ENCODE measurements at places on chromosomes 13 and 19.

DNA sequence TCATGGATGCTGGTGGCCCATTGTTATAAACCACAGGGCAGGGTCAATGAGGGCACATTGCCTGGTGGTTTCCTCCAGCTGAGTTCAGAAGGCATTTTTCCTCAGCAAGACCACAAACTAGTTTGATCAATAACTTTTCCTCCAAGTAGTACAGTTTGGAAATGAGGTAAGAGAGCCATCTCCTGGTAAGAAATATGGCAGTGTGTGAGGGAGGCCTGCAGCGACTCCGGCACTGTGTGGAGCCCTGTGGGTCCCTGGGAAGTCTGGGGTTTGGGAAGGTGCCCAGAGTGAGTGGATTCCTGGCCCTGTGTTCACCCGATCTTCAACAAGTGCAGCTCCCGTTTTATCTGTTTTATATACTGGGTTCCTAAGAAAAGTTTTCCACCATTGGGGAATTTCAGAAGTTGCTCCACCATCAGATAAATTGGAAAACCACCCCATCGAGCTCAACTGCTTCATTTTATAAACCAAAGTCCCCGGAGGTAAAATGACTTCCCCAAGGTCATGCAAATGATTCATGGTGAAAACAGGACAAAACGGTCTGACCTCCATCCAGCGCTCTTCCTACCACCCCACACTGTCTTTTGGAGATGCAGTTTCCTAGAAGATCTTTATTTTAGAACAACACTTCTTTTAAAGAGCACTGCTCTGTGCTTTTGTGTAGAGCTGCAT, 148.4 kb downstream of the KATNAL1 start:
- DNase-seq, result peak; percentile 76

GRCh38 chr13:112839356-112840105, 129.5 kb upstream of the MCF2L start:
- DNase-seq, result no peak

- peak; percentile 19 for DNase-seq
These were observed 65.9 kb upstream of the KLF12 start for GRCh38 chr13:74200081-74200480.

GRCh38 chr13:46348961-46349360, 38.1 kb downstream of the RUBCNL start:
- DNase-seq, result no peak

DNA sequence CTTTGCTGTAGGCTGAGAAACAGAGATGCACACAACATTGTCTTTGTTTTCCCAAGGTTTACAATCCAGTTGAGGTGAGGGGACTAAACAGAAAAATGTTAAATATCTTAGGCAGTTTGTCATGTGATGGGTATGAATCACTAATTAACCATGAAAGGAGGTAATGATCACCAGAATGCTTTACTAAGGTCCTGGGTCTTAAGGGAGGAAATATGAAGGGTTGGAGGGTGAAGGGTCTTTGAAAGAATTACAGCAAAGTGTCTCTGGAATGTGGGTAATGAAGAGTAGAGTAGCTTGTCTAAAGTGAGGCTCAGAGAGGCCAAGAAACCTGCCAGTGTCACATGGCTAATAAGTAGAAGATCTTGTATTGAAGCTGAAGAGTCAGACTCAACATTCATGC, 19.0 kb downstream of the BIVM start:
- DNase-seq, result no peak

DNA sequence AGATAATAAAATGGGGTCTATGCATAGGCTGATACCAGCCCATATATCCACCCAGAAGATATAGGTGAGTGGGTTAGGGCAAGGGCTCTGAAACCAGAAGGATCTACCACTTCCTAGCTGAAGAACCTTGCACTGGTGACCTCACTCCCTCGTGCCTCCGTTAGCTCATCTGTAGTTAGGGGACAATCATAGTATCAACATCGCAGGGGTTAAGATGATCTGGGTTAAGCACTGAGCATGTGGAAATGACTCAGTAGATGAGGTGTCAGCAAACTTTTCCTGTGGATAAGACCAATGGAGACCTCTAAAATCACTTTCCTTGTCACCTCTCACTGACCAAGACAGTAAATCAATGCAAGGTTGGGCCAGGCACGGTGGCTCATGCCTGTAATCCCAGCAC, 30.5 kb downstream of the TNFSF14 start:
- peak; percentile 74 for DNase-seq

DNA sequence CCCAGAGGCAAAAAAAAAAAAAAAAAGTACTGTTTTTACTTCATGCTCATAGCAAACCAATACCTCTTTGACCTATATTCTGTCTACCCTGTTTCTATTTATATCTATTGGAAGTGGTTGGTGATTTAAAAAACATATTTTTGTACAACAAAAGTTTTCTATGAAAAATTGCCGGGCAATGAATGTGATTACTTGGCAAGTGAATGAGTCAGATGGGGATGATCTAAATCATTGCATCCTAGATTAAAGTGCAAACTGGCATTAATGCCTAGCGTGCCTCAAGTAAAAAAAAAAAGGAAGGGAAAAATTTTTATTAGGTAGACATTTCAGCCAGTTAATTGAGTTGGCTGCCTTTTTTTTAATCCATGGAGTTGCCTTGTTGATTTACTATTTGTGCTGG, 500.6 kb downstream of the KCTD12 start:
- no peak for DNase-seq

GRCh38 chr19:4061683-4062418, 4.8 kb downstream of the ZBTB7A start:
- DNase-seq, result no peak

DNA sequence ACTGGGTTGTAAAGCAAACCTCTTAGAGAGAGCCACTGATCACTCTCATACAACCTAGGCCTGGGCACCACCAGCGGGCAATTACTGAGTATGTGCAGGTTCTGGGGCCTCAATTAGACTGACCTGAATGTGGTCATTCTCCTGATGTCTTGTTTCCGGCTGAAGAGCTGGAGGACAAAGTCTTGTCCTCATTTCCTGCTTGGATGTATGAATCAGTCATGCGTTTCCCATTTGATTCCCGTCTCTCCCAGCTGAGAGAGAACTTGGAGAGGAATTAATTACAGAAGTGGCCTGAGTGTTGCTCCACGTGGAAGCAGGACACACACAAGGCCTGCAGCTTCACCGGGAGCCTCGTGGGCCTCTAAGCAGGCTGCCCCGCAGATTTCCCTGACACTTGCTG, 799.3 kb upstream of the ARGLU1 start:
- peak; percentile 76 for DNase-seq

DNA sequence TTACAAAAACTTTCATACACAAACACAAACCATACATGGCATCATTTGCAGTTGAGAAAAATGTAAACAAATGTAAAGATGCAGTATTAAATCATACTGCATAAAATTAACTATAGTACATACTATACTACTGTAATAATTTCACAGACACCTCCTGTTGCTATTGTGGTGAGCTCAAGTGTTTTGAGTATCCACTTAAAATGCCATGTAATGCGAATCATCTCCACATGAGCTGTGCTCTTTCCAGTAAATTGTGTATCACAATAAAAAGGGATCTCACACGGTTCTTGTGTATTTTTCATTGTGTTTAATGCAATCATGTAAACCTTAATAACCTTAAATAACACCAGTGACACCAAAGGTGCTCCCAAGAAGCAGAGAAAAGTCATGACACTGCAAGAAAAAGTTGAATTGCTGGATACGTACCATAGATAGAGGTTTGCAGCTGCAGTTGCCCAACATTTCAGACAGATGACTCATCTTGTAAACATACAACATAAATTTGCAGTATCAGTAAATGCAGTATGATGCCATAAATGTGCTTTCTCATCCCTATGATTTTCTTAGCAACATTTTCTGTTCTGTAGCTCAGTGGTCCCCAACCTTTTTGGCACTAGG, 166.6 kb downstream of the RAP2A start:
- peak; percentile 39 for DNase-seq

- peak; percentile 25 for DNase-seq
These were observed 11.6 kb downstream of the NFILZ start for GRCh38 chr19:8641908-8642547.

GRCh38 chr13:67377919-67378318, 147.8 kb upstream of the PCDH9 start:
- DNase-seq, result no peak
